BJ (cell line): ENCODE measurements at places on chromosomes 4 and X.

DNA sequence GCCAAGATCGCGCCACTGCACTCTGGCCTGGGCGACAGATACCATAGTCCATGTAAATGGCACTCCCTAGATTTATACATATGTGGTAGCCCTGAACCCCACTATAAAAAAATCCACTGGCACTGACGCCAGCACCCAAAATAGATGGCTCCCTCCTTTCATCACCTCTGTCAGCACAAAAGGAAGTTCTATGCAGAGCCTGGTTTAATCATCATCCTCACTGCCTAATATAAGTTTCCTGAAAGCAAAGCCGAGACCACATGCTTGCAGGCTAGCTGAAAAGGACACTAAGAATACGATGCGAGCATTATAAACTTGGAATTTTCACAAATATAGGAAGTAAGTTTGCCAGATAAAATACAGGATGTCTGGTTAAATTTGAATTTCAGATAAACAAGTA is 27.5 kb upstream of the DOCK11 start:
- no peak for DNase-seq

- DNase-seq: peak; percentile 59
Measured at GRCh38 chr4:56757821-56758411, 63.6 kb downstream of the SPINK2 start.

DNA sequence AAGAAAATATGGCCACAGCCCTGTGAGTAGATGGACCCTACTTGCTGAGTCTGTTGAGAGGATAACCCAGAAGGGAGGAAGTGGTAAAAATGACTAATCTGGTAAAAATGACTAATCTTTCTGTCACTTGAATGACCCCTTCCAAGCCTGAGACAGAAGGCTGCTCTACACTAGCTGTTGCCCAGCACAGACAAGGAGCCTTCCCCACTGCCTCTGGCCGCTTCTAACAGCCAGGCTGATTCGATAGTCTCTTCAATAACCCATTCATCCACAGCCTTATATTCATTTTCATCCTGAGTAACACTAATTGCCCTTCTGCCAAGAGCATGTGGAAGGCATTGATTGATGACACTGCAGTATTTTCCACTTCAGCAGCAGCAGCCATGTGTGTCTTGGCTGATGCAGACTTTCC is 18.4 kb downstream of the MAGEB17 start:
- peak; percentile 59 for DNase-seq

GRCh38 chrX:136619899-136620505 is 28.0 kb upstream of the CD40LG start:
- DNase-seq: no peak

GRCh38 chr4:140559696-140560095 is 9.1 kb downstream of the UCP1 start:
- DNase-seq: no peak

- no peak for DNase-seq
Measured at GRCh38 chrX:69127466-69127865, 37.8 kb downstream of the PJA1 start.

DNA sequence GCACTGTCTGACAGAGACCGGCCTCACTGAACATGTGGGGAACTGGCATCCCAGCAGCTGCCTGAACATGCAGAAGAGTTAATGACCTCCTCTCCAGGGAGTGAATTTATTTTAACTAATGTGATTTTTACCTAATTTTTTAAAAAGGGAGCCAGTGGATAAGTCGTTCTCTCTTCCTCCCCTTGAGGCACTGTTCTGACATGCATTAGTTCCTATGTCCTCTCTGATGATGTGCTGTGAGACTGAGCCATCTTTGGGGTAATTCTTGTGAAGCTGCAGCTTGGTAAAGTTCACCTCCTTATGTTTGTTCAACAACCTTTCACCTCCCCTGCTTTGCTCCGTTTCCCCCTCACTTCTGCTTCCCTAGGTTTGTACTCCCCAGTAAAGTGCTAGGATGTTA is 139.7 kb downstream of the COL25A1 start:
- no peak for DNase-seq

DNA sequence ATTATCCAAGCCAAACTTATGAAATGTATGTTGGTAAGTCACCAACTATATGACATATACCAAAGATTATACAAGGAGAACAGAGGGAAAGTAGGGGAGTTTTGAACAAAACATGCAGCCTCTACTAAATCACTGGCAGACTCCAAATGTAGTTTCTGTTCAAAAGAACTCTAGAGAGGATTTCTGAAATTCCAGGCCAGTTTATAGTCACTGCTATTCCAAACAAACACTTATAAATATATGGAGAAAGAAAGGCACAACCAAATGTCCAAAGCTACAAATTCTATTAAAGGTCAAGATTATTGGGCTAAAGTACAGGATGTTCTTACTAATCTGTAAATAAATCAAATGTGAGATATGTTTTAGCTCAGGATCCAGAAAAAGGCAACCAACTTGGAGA is 2.7 kb upstream of the LRCH2 start:
- no peak for DNase-seq
